ENCODE measurements at places on chromosomes 13 and 19.

DNA sequence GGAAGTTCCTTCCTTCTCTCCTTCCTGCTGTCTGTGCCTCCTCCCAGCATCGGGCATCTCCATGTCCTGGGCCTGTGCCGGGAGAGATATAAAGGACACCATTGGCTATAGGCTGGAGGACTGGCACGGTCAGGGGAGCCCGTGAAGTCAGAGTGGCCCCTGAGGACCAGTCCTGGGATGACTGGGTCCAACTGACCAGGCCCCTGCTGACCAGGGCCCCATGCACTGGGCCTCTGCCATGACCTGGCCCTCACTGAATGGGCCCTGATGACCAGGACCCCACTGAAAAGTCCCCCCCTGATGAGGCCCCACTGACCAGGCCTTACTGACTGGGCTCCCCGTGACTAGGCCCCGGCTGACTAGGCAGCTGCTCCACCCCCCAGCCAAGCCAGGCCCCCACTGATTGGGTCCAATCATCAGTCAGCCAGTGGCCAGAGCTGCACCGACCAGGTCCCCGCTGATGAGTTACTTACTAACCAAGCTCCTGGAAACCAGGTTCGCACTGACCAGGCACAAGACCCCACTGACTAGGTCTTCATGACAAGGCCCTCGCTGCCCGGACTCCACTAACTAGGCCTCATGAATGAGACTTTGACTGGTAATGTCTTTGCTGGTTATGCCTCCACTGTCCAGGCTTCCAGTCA lies 20.0 kb upstream of the ZNF14 start:
- no peak for DNase-seq

GRCh38 chr13:98228661-98229341 lies 51.7 kb upstream of the RNF113B start:
- DNase-seq, result no peak

DNA sequence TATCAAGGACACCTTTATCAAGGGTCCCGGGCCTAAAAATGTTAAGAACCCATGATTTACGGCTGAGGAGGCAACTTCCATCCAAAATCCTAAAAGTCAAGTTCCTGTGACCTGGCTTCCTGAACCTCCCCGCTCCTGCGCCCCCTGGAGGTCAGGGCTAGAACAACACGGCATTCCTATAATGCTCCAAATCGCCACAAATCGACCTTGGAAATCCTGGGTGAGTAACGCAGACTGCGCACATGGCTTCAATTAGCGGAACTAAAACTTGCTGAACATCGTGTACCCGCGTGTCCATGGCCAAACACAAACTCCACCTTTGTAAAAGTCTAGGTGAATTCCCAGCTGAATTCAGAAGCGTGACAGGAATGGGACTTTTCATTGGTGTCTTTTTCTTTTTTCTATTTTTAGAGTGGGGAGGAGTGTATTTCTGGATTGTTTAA lies 4.3 kb upstream of the C5AR1 start:
- peak; percentile 84 for DNase-seq

DNA sequence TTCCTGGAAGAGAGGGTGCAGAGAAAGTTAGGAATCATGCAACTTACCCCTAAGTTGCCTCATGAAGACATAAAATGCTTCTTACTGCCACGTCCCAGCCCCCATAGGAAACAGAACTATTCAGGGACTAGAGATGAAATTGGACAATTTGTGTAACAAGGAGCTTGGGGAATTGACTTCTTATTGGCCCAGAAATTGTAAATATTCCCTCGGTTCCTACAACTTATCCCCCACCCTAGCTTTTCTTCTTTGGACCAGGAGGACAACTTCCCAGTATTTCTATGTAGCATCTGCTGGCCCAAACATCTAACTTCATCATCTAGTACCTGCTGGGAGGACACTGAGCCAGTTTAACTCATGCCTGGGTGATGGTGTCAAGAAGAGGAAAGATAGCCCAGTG lies at the start of gene OR1M1:
Gene OR1M1, plus strand, starts transcription at position 301 of the 400 bp plus-strand sequence. CDS start 6,184 bp downstream, outside the sequence.
- DNase-seq, result no peak

DNA sequence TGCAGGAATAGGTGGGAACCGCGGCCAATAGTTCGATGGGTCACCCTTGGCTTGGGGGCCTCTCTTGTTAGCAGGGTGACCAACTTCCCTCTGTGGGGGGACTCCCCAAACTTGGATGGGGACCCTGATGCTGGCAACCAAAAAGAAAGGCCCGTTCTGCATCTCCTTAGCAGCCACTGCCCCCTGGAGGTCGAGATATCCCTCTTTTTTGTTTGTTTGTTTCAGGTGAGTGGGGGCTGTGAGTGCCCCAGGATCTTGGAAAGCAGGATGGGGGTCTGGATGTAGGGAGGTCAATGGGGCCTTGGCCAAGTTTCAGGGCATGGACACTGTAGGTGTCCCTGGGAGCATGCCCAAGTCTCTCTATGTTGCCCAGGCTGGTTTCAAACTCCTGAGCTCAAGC lies 7.7 kb upstream of the CRTC1 start:
- peak; percentile 40 for DNase-seq

GRCh38 chr13:106588367-106588766 lies 20.4 kb upstream of the ARGLU1 start:
- DNase-seq, result no peak

DNA sequence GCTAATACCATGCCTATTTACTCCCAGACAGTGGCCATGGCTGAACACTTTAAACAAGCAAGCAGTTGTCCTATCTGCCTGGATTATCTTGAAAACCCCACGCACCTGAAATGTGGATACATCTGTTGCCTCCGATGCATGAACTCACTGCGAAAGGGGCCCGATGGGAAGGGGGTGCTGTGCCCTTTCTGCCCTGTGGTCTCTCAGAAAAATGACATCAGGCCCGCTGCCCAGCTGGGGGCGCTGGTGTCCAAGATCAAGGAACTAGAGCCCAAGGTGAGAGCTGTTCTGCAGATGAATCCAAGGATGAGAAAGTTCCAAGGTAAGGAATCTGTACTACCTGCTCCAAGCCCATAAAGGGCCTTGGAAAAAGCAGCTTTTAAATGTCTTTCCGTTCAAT lies 8.6 kb downstream of the RFPL4AL1 start:
- DNase-seq, result no peak

DNA sequence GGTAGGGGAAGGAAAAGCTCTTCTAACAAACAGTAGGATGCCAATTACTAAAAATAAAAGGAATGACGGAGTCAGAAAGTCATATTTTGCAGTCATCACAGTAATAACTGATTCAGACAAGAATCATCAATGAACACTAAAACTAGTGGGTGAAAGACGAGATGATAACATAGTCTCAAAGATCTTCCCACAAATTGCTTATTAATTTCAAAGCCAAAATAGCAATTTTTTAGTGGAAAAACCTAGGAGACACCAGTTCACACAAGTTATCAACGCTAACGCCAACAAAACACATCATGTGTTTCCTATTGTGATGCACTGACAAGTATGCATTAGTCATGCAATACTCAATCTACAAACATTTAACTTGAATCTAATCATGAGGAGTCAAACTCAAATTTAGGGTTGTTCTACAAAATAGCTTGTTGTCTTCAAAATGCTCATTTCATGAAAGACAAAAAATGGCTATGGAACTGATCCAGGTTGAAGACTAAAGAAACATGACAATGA lies 18.6 kb downstream of the ZNF233 start:
- no peak for DNase-seq

- DNase-seq, result no peak
Measured at GRCh38 chr13:108060111-108060510, 155.2 kb downstream of the LIG4 start.

- no peak for DNase-seq
Measured at GRCh38 chr19:4446704-4447200, 10.8 kb downstream of the UBXN6 start.

DNA sequence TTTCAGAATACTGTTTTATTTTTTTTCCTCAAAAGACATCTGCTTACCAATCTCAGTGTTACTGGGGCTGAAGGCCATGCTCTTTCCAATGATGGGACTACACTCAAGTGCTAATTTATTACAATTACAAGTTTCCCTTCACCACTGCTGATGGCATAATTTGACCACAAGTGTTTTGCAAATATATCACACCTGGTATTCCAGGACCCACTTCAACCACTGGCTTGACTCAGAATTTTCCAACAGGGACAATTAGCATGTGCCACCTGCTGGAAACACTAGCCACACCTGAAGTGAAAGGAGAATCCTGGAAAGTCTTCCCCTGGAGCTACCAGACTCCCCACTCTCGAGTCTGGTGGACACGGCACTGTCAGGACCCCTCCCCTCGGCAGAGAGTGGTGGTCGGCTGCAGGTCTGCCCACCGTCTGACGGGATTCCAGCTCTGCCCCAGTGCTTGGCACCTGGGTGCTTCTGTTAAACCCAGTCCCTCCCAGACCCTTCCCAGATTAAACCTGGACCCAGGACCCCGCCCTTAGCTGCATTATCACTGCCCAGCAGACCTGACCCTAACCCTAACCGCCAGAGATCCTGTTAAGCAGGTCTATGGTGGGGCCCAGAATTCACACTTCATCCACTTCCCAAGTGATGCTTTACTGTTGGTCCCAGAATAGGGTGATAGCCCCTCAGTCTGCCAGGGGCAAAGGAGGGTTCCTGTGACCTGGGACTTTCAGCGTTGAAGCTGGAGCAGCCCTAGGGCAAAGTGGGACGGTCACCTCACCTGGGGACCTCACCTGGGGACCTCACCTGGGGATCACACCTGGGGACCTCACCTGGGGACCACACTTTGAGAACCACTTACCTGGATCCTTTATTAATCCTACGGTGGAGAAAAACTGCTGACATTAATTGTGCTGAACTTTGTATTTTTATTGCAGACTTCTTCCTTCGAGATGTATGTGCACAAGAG lies 17.6 kb upstream of the RASA3 start:
- no peak for DNase-seq

DNA sequence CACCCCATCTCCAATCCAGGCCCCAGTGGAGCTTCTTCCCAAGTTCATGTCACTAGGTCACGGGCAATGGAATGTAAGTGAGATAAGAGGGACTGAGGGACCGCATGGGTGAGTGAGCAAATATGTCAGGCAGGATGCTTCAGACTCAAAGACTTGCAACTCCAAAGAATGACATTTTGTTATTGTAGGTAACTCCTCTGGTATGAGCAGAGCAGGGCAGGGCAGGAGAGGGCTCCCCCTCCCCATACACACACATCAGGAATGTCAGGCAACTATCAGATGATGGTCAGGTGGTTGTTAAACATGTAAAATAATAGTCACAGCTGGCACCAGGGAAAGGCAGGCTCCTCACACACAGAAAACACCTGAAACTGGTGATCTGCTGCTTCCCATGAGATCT lies 10.6 kb downstream of the ERVV-2 start:
- DNase-seq, result no peak

DNA sequence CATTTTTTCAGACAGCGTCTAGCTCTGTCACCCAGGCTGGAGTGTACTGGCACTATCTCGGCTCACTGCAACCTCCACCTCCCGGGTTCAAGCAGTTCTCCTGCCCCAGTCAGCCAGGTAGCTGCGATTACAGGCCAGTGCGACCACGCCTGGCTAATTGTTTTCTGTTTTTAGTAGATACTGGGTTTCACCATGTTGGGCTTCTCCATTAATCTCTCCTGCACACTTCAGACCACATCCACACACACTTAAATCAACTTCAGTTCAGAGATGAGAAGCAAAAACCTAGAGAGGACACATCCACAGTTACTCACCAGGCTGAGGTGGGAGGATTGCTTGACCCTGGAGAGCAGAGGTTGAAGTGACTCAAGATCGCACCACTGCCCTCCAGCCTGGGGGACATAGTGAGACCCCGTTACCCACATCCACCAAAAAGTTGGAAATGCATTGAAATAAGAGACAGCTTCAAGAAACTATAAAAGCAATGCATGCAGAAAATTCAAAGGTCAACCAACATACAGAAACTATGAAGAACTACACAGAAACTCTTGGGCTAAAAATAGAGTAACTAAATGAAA lies 42.3 kb downstream of the ZNF611 start:
- no peak for DNase-seq

DNA sequence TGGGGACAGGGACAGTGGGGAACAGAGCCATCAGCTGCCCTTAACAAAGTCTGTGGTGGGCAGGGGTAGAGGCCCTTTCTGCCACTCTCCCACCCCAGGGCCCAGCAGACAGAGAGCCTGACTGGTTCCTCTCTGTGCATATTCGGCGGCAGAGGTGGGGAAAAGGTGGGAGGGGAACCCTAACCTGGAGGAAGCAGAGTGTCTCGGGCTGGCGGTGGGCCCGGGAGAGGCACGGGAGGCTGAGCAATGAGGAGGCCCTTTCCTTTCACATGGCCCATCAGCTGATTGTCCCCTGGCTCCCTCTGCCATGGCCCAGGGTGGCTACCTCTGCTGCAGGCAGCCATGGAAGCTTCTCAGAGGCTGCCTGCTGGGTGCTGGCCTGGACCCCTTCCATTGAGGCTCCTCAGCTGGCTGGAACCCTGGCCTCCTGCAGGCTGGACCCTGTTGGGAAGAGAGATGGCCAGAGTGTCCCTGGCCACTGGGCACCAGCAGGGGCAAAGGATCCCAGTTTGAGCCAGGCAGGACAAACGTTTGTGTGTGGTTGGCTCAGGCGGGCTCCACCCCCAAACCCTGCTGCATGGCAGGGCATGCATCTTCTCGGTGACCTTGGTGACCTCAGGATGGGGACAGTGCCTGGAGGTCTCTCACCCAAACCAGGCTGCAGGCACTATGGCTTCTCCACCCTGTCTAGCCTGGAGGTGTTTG lies 202.8 kb upstream of the ZNF536 start:
- no peak for DNase-seq

DNA sequence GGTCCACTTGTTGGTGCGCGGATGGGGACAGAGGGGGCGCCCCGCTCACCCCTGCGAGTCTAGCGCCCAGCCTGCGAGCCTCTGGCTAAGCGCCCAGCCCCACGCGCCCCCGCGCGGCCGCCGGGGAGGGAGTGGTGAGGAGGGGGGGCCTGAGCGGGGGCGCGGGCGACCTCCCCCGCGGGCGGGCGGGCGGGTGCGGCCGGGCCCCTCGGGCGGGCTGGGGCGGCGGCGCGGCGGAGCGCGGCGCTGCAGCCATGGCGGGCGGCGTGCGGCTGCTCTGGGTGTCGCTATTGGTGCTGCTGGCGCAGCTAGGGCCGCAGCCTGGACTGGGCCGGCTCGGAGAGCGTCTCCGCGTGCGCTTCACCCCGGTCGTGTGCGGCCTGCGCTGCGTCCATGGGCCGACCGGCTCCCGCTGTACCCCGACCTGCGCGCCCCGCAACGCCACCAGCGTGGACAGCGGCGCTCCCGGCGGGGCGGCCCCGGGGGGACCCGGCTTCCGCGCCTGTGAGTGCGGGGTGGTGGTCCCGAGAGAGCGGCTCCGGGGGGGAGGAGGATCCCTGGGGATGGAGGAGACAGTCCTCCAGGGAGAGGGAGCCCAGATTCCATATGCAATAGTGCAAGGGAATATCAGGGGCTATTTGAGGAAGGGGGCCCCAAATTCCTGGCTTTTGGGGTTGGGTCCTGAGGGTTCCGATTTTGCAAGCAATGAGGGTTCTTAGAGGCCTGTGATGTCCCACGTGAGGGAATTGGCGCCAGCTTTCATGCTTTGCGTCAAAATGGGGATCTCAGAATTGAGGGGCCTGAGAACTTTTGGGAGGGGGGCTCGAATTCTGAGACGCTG lies at the start of gene LTBP4:
Gene LTBP4, plus strand, starts transcription at position 236 of the 841 bp plus-strand sequence. Its CDS starts 19 bp downstream, at position 255.
- peak; percentile 56 for DNase-seq

GRCh38 chr13:72599178-72599743 lies 128.2 kb downstream of the MZT1 start:
- no peak for DNase-seq

- no peak for DNase-seq
Measured at GRCh38 chr13:98199480-98199879, 22.4 kb upstream of the RNF113B start.

- DNase-seq, result no peak
Measured at GRCh38 chr13:97058926-97059325, 64.7 kb upstream of the OXGR1 start.

- DNase-seq, result no peak
Measured at GRCh38 chr13:80612804-80613203, 271.9 kb upstream of the SPRY2 start.
